GM04504 (cell line): ENCODE measurements at places on chromosomes 2 and 18.

DNA sequence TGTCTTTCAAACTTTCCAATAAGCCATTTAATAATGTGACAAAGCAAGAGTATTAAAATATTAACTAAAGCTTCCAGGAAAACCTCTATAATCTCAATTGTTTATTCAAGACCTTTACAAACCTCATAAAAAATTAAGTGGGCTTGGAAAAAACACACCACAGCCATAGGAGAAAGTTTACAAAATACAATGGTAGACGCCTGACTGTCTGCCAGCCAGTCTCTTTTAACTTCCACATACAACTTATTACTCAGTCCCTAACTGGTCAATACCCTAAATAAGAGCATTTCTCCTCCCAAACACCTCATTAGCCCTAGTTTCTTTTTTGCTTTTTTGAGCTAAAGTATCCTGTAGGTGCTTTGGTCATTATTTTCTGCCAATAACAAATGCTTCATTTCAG is 247.4 kb upstream of the CYP26B1 start:
- no peak for DNase-seq

DNA sequence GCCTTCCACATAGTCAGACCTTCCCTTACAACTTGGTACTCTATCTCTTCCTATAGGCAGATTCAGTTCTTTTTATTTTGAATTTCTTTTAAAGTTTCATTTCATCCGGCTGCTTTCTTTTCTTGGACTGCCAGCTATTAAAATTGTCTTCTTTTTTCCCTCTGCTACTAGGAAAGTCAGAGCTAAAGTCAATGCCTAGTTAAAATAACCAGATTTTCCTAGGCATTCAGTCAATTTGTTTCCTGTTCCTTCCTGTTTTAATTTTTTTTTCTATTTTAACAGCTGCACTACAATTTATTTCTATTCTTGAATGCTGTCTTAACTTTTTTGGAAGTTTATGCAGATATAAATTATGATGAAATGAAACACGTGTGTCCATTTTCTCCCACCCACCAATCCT is 84.8 kb downstream of the EVA1A start:
- no peak for DNase-seq

GRCh38 chr2:64924170-64924934 is 64.8 kb upstream of the SLC1A4 start:
- DNase-seq = no peak

GRCh38 chr2:233421091-233421816 is 67.0 kb downstream of the DGKD start:
- DNase-seq = no peak

DNA sequence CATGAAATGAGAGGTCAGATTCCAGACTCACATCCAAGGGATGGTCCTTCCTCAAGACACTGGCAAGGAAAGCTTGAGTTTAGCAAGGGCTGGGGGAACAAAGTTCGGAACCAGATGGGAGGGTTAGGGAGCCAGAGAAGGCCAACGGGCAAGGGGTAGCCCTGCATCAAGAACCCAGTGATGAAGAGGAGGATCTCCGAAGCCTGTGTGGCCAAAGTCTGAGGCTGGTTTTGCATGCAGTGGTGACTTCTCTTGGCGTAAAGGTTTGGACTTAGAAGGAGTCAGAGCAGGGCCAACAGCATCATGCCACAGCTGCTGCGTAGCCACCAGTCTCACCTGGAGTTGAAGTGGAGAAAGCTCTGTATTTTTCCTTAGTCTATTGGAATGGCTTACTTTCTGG is 123.5 kb upstream of the ALPP start:
- DNase-seq = no peak

DNA sequence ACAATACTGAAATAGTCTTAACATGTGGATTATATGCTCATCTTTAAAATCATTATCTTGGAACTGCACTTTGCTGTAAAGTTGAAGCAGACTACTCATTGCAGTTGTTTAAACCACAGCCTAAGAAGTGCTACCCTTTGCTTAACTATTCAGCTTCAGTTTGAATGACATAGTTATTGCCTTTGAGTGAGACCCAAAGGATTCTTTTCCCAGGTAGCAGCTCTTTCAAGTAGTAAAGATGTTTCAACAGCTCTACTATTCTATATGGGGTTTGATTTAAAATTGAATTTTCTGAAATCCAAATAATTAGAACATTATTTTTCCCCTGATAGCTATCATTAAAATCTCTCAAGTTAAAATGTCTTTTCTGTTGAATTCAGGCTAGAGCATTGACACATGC is 1.1 kb downstream of the SCG2 start:
- DNase-seq = no peak
